Smooth muscle cell of the umbilical artery (primary cell): ENCODE measurements at places on chromosomes 5 and 9. TPM values are rescaled to one million over a fixed set of nuclear protein-coding genes. Genes with fewer than 3 reads are reported as not detected.

The RASGRF2 gene
- 5.1 and 21.7 TPM in 2 replicates for total RNA-seq

The AHRR gene
- 4.6 and 10.7 TPM in 2 replicates for total RNA-seq

The SCGB3A2 gene
- not detected in 2 replicates for total RNA-seq

The IFNB1 gene
- 0.30 TPM in 1 of 2 replicates, not detected in the other for total RNA-seq

The S1PR3 gene
- 11.9 and 12.5 TPM in 2 replicates for total RNA-seq

The EIF4E1B gene
- not detected in 2 replicates for total RNA-seq
